ENCODE measurements at places on chromosomes 11 and 22. TPM values are rescaled to one million over a fixed set of nuclear protein-coding genes. Genes with fewer than 3 reads are reported as not detected.

BIRC2 gene
- total RNA-seq, result 40.3 TPM

PRODH gene
- total RNA-seq, result 0.46 TPM

RGL4 gene
- total RNA-seq, result 4.8 TPM

TRIM48 gene
- total RNA-seq, result not detected

CRYBB3 gene
- total RNA-seq, result 0.26 TPM

PIH1D2 gene
- total RNA-seq, result 0.57 TPM

HPX gene
- total RNA-seq, result not detected

CBX6 gene
- 159 TPM for total RNA-seq

Data from CD8-positive, alpha-beta memory T cell (primary cell).